ENCODE measurements at places on chromosomes 4 and X.

DNA sequence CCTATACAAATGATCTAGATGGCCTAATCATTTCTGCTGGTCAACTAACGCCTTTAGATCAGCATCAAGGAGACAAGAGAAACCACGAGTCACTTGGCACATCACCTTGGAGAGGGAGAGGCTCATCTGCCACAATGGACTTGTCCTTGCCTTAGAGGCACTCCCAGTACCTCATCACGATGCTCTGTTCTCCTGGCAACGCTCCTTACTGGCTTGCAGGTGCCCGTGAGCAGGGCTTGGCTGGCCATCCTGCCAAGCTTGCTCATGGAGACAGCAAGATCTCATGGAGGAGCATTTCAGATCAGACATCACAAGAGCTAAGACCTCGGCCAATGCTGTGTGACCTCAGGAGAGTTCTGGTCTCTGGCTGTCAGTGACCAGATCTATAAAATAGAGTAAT lies 2.7 kb upstream of the SMIM20 start:
- DNase-seq = no peak

GRCh38 chr4:38605181-38605752 lies 58.7 kb upstream of the KLF3 start:
- DNase-seq = no peak

GRCh38 chr4:87895964-87896621 lies 63.3 kb downstream of the MEPE start:
- DNase-seq = peak; percentile 92

- no peak for DNase-seq
Observed at GRCh38 chr4:81839347-81840042, 367.8 kb upstream of the RASGEF1B start.

GRCh38 chr4:76677571-76678326 lies 220.2 kb downstream of the SOWAHB start:
- DNase-seq = no peak
